Activated naive CD4-positive, alpha-beta T cell (primary cell): ENCODE measurements at places on chromosomes 4 and X.

DNA sequence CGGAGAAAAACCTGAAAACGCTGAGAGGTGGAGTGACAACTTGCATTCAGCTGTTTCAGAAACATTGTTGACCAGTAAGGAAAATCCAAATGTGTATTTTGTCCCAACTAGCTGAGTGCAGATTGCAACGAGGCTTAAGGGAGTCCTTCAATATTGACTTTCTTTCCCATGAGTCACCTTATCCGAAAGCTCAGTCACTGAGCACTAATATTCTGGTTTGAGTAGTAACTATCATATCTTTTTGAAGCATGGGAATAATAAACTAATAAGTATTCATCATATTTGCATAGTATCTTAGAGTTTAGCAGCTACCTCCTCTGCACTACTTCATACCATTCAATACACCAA, 604.3 kb downstream of the PACRGL start:
- DNase-seq: no peak

DNA sequence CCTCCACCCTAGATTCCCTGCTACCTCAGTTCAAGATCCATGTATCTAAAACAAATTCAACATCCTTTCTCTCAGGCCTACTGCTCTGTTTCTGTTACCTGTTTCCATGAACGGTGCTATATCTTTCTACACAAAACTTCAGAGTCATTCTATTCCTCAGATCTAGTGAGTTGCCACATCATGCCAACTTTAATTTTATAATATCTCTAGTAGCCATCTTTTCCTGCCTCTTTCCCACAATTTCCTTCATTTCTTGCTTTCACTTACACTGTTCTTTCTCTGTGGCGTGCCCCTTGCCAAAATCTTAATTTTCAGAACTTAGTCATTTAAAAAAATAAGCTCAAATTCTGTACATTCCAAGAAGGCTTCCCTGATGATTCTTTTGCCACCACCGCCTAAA, 15.2 kb downstream of the GUCY1A1 start:
- no peak for DNase-seq

GRCh38 chr4:11470438-11471045, 41.8 kb upstream of the HS3ST1 start:
- DNase-seq: no peak

GRCh38 chr4:44988011-44988410, 261.7 kb upstream of the GNPDA2 start:
- no peak for DNase-seq

DNA sequence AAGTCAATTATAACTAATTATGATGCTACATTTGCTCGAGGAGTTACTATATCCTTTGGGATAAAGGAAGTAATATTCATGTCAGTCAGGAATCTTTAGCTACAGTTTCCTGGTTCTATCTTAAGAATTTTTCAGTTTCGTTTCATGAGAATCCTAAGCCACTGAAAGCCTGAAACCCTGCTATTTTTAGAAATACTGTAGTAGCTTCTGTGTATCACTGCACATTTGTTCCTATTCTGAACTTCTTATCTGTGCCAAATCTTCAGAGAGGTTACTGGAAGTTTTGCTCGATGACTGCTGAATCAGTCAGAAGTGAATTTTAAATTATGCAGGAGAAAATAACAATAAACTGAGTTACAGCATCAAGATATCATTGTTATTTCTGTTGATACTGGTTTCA, 249.2 kb downstream of the TENM3 start:
- no peak for DNase-seq

- DNase-seq: no peak
Measured at GRCh38 chr4:76571274-76571673, 136.2 kb downstream of the SHROOM3 start.
